Activated naive CD4-positive, alpha-beta T cell treated with Interleukin-2 at 50 U/mL for 16 hours (primary cell): ENCODE measurements at places on chromosomes 7 and 10.

DNA sequence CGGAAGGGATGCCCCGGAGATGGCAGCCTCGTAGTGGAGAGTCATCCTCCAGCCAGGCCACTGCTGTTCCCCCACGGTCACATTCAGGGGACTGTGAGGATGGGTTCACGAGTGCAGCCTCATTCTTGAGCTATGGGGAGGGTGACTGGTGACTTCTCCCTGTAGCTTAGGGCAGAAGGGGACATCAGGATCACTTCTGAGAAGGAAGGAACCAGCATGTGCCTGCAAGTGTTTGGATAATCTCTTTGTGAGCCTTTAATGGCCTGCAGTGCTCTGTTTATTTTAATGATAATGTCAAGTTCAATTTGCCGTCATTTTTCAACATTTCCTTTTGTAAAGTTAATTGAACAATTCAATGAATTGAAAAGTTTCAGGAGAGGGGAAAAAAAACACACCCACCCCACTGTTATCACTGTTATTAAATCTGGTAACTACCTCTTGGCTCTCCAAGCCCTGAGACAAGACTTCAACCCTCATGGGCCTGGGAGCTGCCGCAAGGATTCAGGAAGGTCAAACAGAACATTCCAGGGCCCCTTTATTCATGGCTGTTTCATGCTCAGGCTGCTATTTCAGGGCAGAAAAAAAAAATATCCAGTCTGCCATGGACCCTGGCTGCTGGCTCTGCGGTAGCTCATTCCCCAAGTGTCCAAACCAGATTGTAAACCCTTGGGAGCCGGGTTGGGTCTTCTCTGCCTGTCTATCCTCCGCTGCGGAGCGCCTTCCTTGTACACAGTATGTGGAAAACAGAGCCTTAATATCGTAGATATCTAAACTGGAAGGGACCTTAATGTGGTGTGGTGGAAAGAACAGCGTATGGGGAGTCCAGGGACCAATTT is 100.4 kb downstream of the CDH23 start:
- DNase-seq, result no peak

- DNase-seq, result no peak
These were observed 27.8 kb downstream of the STEAP4 start for GRCh38 chr7:88278881-88279280.

GRCh38 chr7:33471636-33472242 is 342.4 kb downstream of the BBS9 start:
- DNase-seq, result no peak

GRCh38 chr7:72152161-72153131 is 259.7 kb downstream of the CALN1 start:
- DNase-seq, result no peak

DNA sequence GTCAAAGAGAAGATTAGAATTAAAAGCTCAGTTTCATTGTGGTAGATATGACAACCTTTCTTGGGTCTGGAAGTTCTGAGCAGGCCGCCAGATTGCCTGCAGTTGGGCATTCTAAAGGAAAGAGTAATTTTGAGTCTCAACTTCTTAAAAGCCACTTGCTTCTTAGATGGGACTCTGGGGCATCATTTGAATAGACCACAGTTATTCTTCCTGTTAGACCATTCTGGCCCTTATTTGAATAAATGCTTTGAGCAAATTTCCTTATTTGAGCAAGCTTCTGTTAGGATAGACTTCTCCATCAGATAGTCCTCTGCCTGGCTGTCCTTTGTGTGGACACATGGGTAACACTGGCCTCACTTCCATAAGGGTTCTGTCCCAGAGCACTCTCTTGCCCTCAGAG is 40.2 kb downstream of the SND1 start:
- DNase-seq, result no peak

DNA sequence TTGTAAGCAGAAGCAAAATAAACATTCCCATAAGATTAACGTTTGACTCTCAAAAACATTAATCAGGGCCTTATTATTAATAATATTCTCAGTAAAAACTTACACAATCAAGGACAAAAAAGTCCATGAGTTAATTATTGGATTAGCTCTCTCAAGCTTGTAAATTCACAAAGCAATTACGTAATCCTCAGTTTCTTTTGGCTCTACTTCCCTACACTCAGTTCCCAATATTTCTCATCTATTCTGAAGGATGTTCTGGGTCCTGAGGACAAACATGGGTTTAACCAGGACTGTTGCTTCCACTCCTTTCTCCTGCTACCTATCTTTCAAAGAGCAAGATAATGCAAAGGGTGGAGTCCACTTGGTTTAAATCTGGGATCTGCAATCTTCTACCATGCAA is 15.1 kb downstream of the FBXL13 start:
- no peak for DNase-seq

DNA sequence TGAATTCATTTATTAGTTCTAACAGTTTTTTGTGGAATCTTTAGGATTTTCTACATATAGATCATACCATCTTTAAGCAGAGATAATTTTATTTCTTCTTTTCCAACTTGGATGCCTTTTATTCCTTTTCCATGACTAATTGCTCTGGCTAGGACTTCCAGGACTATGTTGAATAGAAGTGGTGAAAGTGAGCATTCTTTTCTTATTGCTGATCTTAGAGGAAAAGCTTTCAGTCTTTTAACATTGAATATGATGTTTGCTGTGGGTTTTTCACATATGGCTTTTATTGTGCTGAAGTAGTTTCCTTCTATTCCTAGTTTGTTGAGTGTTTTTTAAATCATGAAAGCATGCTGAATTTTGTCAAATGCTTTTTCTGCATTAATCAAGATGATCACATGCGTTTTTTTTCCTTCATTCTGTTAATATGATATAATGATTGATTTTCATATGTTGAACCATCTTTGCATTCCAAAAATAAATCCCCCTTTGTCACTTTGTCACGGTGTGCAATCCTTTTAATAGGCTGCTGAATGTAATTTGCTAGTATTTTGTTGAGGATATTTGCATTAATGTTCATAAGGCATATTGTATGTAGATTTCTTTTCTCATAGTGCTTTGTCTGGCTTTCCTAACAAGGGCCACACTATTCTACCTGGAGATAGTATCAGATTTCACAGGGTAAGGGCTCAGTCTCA is 92.9 kb downstream of the ZNF467 start:
- DNase-seq, result no peak

DNA sequence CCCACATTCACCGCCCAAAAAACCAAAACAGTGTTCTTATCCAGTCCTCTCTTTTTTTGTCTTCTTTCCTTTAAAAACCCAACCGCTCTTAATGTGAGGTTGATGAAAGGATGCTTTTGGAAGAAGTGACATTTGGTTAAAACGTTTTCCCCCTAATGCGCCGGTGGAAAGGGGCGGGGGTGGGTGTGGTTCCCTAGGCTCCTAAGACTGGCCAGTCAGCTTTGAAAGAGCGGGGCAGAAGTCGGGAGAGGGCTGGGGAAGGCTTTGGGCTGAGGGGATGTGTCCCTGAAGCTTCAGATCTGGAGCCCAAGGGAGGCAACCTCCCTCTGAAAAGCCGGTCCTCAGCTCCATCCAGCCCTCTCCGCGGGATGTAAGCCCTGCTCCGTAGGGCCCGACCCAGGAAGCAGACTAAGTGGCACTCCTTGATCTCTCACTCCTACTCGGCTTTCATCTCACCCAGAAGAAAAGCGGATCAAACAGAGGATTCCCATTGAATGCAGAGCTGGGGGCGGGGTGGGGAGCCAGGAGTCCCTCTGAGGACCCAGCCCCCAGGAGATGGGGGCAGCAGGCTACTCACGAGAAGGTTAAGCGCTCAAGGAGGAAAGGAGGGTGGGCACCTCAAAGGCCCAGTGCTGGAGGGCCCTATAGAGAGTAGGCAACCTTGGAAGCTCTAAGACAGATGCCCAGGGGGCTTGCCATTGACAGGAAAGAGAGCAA is 2.4 kb upstream of the EVX1 start:
- DNase-seq, result no peak

GRCh38 chr7:1532456-1533254 is 2.2 kb downstream of the MAFK start:
- DNase-seq, result peak; percentile 64

DNA sequence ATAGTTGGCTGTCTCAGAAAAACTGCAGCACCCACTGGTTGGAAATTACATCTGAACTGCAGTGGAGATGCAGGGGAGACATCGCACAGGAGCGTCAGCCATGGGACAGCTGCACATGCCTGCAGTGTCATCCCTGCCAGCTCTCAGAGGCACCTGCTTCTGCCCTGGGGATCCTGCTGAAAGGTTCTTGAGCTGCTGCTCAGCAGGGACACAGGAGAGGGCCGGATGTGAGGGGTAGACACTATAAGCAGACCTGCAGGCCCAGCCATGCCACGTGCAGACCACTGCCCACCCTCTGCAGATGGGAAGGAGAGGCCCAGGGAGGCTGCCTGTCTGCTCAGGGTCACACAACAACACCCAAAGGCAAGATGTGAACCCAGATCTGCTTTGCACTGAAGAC is 601.4 kb downstream of the DNAJB6 start:
- DNase-seq, result no peak

GRCh38 chr10:74307061-74307651 is 156.1 kb downstream of the ADK start:
- DNase-seq, result no peak

GRCh38 chr7:151083071-151083823 is at the start of gene TMUB1:
Gene TMUB1, minus strand, starts transcription at chr7:151083493. Its CDS starts 930 bp downstream, at chr7:151082563.
- DNase-seq, result peak; percentile 85

- peak; percentile 30 for DNase-seq
These were observed 11.5 kb downstream of the C10orf71 start for GRCh38 chr10:49310460-49310859.

GRCh38 chr7:50598460-50599343 is 33.5 kb upstream of the DDC start:
- DNase-seq, result no peak

DNA sequence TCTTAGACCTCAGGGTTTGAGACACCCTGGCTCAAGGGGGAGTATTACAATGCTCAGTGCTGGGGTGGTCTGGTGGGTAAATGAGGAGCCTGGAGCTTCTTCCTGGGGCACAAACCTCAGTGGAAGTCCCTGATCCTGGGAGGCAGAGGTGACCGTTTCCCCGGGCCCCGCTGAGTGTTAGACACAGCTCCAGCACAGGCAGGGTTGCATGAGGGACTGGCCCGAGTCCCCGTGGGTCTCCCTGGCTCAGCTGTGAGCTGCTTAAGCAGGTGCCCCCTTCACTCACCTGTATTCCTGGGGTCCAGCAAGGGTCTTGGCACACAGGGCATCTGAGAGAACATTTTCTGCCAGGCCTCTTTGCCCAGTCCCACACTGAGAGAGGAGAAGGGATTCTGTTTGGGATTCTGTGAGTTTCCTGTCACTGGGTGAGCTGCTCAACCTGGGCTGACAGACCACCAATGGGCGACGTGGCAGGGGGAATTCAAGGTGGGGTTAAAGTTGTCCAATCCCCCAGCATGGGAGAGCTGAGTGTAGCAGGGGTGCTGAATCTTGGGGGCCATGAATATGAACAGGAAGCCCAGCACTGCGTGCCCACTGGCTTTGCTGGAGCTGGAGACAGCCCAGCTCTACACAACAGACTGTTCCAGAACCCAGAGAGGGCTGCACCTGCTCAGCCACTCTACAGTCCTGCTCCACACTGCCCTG is 29.9 kb downstream of the DDIT4 start:
- DNase-seq, result no peak

GRCh38 chr7:69800495-69800894 is 202.2 kb downstream of the AUTS2 start:
- no peak for DNase-seq

GRCh38 chr7:45028138-45028919 is 28.3 kb downstream of the CCM2 start:
- DNase-seq, result no peak

GRCh38 chr10:32326119-32326518 is 20.8 kb downstream of the EPC1 start:
- no peak for DNase-seq

DNA sequence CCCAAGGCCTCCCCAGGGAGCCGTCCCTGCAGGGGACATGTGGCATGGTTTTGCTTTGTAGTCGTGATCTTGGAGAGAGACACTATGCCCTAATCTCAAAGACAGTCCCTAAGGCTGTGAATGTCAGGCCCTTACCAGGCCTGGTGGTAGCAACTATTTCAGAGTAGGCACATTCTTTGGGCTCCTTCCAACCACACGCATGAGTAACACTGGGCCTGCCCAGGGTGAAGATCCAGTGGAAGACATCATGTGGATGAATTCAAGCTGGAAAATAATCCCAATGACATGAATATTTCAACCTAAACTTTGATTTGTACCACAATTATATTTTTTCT is 39.5 kb upstream of the INSIG1 start:
- no peak for DNase-seq

DNA sequence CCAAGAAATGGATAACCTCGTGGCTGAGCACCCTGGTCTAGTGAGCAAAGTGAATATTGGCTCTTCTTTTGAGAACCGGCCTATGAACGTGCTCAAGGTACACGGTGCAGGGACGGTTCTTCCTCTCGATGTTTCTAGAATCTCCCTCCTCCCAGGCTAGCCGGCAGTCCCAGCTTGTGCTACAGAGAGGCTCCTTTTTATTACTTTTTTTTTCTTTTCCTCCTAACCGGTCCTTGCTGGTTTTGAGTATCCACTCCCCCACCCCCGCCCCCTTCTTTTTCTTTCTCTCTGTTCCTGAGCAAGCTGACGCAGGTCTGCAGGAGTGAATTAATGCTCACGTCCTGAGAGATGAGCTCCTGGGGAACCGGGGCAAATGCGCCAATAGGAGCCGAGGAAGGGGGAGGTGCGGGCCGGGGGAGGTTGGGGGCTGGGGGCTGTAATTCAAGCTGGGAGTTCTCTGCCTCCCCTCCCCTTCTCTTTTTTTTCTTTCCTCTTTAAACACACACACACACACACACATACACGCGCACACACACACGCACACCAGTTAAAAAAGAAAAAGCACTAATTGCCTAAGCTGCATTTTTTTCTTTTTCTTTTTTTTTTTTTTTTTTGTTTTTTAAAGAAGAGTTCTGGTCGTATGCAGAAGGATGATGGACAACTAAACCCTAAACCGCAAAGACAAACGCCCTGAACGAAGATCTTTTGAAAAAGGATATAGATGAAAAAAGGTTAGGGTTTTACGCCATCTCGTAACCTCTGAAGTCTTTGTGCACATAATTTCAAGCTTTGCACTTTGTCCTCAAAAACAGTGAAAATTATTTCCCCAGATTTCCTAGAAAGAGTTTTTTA is 6.6 kb downstream of the CPA2 start:
- DNase-seq, result no peak

- DNase-seq, result no peak
These were observed 19.6 kb downstream of the ARL4A start for GRCh38 chr7:12706900-12707536.

GRCh38 chr10:132803416-132804210 is 17.7 kb upstream of the NKX6-2 start:
- DNase-seq, result no peak

DNA sequence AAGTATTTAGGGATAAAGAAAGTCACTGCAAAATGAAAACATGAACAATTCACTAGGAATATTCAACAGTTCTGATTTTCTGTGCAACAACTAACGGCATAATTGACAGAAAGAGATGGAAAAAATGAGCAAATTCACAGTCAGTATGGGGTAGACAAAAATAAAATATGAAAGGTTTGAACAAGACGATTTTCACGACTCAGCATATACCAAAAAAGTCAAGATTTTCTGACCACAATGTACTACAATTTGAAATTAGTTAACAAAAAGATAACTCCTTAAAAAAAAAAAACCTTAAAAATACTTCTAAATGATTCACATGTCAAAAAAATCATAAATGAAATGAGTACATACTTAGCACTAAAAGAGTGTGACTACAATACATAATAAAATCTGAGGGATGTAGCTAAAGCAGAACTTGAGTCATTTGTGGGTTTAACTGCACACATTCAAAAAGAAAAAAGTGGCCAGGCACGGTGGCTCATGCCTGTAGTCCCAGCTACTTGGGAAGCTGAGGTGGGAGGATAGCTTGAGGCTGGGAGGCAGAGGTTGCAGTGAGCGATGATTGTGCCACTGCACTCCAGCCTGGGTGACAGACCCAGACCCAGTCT is 22.6 kb upstream of the MTURN start:
- DNase-seq, result no peak

GRCh38 chr7:127922656-127923055 is 108.6 kb downstream of the LRRC4 start:
- DNase-seq, result no peak
